Hypothalamus (tissue), 51 donors: ENCODE measurements at places on chromosomes 11 and 22.

DNA sequence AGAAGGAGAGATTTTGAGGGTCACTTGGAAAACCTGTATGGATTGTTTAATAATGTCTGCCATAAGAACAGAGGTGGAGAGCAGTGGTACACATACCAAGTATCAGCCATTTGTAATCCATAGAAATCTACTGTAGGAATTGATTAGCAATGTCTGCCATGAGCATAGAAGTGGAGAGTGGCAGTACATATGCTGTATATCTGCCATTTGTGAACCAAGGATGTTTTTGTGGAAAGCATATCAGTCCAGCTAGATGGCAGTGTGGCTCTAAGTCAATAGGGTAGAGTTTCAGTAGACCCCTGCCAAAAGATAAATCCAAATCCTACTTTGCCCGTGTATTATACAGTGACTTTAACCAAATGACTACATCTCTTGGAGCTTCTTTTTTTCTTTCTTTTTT, 82.9 kb upstream of the SEZ6L start:
- no peak for DNase-seq

DNA sequence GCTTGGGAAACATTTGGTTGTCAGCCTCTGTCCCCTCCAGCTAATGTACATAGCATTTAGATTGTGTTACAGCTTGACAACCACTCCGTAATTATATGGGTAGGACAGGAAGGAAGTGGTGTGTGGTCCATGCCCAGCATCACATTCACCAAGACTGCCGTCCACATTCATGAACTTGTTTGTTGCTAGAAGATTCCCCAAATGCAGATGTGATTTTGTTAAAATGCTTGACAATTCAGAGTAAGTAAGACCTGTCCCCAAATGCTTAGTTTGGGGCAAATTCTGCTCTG, 1482.7 kb downstream of the TBC1D22A start:
- DNase-seq = no peak

GRCh38 chr22:46661221-46661851, 41.1 kb downstream of the GRAMD4 start:
- DNase-seq = no peak

- no peak for DNase-seq
Measured at GRCh38 chr11:87198266-87198881, 160.6 kb downstream of the TMEM135 start.
